Lung (tissue), 17 donors: ENCODE measurements at places on chromosomes 7 and 10.

DNA sequence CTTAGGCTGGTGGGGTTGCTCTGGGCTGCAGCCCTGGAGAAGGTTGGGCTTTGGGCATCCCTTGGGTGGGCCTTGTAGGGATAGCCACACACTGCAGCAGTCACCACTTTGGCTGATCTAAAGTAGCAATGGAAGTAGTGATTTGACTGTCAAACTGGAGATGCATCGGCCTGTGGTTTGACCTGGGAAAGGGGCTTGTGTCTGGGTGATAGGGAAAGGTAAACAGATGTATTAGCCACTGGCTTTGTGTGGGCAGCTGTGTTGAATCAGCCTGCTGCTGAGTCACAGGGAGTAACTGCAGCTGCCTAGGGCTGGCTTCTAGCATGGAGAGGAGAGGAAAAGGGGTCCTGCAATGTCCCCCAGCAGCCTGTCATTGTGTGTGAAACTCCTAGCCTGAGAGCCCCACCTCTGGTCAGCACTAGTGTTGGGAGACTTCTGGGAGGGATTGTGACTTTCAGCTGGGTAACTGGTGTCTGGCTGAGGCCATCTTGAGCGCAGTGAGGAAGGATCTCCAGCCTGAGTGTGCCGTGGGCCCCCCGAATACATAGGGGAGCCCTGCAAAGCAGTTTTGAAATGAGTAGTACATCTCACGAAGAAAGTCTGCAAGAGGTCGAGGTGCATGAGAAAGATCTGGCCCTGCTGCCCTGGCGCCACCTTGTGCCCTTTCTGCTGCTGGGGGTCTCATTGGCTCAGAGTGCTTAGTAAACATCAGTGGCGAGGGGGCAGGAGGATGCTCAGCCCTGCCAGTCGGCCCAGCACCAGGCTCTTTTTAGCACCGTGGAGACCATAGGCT lies 117.3 kb downstream of the FANK1 start:
- no peak for DNase-seq

DNA sequence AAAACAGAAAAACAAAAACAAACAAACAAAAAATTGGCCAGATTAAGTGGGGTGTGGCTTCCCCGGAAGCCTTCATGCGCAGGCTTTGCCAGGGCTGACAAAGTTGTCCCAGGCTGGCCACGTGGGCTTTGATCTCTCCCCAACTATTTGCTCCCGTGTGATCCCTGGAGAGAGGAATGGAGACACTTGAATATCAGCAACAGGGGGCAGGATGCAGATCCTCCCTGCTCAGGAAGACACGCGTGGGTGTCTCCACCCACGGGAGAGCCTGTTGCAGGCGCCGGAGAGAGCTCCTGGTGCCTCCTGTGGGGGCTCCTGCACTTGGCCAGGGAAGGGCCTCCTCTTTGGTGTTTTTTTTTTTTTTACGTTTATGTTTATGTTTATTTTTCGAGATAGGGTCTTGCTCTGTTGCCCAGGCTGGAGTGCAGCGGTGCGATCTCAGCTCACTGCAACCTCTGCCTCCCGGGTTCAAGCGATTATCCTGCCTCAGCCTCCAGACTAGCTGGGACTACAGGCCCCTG lies 19.0 kb downstream of the TRIM56 start:
- DNase-seq, result no peak

DNA sequence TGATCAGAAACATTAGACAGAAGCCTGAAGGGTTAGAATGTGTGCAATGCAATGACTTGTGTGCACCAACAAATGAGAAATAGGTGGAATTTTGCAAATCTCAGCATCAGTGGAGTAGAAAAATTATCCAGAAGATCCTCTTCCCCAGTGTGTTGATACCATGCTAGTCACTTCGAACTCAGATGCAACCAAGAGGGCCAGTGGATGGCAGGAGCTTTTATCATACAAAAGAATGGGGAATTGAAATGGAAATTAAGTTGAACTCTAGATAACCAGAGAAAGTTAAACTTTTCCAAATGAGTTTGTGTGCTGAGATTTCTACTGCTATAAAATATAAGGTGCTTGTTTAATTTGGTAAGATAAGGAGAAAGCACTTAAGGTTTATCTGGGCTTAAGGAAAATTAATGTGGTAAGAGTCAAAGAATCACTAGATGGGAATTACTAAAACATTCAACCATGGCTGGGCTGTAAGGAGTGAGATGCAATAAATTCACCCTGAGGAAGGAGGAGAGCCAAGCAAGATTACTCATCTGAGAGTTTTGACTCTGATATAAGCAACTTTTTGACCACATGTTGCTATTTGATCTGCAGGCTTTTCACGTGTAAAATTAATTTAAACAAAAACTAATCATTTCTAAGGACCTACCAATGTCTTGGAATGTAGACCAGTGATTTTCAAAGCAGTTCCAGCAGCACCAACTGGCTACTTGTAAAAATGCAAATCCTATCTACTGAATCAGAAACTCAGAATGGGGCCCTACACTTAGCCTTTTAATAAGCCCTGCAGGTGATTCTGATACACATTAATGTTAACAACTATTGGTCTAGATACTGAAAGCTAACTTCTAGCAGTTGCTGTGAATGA lies 113.2 kb downstream of the CDC14C start:
- DNase-seq, result no peak

GRCh38 chr10:774661-775244 lies 85.3 kb upstream of the DIP2C start:
- no peak for DNase-seq

DNA sequence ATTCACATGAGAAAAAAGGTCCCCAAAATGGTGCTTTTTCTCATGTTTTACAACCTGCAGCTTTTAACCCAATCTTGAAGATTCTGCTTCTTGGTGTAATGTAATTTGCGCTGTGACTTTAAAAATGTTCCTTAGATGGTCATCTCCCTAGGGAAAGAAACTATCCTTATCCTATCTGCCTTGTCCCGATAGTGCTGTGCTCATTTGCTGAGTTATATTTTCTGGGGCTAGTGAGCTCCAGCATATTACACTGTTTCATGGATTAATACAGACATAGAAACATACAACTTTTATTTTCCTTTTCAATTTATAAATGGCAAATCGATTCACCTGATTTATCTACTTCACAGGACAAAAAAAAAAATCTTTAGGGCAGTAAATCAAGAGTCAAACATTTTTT lies 2.8 kb downstream of the WAPL start:
- no peak for DNase-seq

GRCh38 chr7:82904871-82905270 lies 257.8 kb downstream of the PCLO start:
- no peak for DNase-seq

- no peak for DNase-seq
Observed at GRCh38 chr10:74207691-74208480, 56.9 kb downstream of the ADK start.

DNA sequence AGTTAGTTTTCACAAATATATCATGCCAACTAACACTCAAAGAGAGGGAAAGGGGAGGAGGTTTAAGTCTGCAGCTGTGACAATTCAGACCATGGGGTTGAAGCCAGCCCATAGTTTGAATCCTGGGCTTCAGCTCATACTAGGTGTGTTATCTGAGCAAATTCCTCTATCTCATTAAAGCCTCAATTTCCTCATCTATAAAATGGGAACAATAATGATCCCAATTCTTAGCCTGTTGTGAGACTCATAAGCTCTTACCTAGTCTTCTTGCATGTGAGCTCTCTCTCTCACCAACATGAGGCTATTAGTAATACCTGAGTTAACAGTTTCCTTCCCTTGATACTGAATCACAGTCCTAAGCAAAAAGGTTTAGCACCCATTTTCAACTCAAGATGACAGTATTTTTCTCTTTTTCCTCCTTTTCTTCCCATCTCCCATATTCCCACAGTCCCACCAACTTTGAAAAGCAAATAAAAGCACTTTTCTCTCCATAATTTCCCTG lies 49.8 kb downstream of the NUDCD3 start:
- DNase-seq, result no peak

DNA sequence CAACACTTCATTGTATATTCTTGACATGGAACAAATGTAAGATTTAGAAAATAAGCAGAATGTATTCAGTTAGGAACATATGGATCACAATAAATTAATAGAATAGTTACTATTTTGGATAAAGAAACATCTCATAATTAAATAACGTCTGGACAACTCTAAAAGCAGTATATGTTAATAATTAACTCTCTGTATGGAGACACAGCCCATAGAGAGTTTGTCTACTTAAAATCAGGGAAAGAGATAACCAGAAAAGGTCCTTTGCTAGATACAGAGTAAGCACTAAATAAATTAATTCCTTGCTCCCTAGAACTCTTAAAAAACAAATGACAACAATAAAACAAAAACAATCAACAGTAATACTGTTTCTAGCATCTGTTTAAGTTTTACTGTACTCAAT lies 184.4 kb upstream of the THSD7A start:
- DNase-seq, result no peak

DNA sequence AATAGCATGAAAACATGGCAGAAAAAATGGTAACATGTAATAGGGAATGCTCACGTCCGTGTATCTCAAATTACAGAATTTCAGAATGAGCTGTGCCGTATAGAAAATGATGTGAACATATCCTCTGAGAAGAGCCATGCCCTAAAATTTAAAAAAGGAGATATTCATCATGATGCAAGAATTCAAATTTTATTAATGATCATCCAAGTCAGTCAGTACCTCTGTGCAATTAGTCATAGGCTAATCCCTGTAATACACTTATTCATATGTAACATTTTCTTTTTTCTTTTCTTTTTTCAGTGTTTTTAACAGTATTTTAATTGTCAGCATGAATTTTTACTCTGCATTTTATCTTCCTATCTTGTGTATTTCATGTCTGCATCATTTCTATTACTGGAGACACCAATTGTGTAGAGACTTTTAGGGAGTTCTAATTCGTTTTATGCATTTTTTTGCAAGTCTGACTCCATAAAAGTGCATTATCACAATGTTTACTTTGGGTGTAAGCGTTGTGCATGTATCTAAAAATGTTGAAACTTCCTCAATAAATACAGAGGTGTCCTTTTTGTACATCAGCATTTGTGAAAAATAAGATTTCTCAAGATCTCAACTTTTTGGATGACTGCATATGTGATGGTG lies 1103.7 kb upstream of the CELF2 start:
- no peak for DNase-seq

DNA sequence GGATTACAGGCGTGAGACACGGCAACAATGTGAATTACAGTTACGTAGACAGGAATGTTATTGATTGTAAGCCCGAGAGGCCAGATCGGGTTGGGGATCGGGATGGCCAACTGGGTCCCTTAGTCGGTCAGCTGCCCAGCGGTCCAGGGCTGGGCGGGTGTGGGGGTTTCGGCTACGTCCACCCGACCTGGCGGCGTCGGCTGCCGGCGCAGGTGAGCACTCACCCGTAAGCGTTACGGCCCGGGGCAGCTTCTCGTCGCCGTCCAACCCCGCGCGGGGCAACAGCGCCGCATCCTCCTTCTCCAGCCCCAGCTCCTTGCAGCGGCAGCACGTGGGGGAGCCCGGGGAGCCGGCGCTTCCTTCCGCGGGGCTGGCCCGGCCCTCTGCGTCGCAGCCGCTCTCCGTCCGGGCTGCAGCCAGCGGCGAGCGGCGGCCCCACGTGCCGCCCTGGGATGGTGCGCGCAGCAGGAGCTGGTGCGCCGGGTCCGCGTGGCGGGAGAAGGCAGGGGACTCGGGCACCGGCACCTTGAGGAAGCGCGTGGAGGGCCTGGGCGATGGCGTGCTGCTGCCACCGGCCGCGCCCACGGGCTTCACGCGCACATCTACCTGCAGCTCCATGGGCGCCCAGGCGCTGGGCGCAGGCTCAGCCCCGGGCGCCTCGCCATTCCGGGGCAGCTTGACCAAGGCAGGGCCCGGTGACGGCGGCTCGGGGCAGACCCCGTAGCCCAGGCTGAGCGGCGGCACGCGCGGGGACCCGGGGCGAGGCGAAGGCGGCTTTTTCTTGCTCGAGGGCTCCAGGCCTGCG lies 609 bp downstream of the KLRG2 start:
- peak; percentile 19 for DNase-seq

DNA sequence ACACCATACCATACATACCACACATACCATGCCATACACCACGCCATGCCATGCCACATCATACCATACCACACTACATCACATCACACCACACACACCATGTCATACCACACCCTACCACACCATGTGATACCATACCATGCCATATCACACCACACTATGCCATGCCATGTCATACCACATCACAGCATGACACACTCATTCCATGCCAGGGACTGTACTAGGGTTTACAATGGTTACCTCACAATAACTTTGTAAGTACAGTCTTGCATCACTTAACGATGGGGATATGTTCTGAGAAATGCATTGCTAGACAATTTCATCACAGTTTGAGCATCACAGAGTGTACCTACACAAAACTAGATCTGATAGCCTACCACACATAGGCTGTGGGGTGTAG lies 14.5 kb downstream of the PYROXD2 start:
- DNase-seq, result no peak

GRCh38 chr7:111014079-111014478 lies 76.8 kb upstream of the LRRN3 start:
- DNase-seq, result peak; percentile 64

DNA sequence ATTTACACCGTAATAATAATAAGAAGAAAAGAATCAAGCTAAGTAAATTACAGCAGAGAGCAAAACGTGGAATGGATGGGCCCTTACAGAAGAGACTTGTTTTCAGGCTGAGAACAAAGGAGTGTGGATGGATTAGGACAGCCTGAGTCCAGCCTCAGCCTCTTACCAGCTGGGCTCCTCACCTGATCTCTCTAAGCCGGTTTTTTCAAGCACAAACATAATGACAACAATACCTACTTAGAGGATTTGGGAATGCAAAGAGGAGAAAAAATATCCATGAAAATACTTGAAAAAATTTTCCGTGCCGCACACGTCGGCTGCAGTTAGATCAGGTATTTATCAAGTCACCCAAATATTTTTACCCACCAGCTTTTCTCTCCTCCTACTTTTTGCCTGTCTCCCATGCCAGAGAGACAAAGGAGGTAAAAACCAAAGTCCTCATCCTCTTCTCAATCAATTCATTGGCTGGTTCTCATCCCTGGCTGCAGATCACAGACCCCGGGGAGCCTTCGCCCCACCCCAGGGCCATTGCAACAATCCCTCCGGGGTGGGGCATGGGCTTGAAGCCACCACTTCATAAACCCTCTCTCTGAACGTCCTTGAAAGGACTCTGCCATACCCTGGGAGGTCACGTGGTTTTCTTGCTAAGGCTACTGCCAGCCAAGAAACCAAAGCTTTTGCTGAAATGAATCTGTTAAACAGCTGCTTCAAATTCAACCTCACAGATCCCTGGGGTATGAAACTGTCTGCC lies 29.7 kb upstream of the GTF2I start:
- DNase-seq, result peak; percentile 67

GRCh38 chr10:78910021-78910420 lies 158.7 kb upstream of the ZMIZ1 start:
- DNase-seq, result no peak

DNA sequence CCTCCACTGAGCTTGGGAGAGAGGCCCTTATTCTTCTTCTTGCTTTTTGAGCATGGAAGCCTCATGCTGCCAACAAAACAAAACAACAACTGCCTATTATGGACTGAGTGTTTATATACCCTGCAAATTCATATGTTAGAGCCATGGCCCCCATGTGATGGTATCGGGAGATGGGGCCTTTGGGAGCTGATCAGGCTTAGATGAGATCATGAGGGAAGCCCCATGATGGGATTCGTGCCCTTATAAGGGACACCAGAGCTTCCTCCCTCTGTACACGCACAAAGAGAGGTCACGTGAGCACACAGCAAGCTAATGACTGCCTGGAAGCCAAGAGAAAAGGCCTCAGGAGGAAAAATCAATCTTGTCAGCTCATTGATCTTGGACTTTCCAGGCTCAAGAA lies 235.0 kb downstream of the FANK1 start:
- DNase-seq, result peak; percentile 45
